NCI-H1105 treated with DMSO at 0.1 percent for 48 hours (cell line): ENCODE measurements at places on chromosomes 4 and X.

DNA sequence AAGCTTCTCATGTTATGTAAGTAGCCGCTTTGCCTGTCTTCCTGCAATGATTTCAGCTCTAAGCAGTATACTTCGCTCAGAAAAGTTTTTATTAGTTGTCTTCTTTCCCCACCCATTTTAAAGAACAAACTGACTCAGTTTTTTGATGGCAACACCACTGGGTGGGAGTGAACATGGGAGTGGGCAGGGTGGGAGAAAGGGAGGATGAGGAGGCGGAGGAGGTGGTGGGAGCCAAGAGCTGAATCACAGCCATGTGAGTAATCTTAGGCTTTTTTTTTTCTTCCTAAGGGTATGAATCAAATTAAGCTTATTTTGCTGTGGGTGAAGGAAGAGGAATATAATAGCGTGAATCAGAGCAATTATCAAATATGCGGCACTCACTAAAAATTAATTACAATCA, 574.3 kb upstream of the DIPK2B start:
- no peak for DNase-seq

DNA sequence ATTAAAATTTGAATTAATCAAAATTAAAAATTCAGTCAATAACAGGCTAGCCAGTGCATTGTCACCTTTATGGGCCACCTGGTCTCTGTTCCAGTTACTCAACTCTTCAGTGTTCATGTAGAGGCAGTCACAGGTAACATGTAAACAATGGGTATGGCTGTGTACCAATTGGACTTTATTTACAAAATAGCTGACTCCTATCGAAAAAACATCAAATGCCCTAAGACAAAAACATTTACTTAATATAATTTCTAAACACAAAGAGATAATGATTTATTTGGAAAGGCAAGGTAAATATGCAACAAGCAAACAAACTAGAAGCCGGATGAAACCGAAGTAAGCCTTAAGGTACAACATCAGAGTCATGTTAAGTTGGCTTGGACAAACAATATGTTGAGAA, 8.8 kb downstream of the TMEM150C start:
- no peak for DNase-seq

DNA sequence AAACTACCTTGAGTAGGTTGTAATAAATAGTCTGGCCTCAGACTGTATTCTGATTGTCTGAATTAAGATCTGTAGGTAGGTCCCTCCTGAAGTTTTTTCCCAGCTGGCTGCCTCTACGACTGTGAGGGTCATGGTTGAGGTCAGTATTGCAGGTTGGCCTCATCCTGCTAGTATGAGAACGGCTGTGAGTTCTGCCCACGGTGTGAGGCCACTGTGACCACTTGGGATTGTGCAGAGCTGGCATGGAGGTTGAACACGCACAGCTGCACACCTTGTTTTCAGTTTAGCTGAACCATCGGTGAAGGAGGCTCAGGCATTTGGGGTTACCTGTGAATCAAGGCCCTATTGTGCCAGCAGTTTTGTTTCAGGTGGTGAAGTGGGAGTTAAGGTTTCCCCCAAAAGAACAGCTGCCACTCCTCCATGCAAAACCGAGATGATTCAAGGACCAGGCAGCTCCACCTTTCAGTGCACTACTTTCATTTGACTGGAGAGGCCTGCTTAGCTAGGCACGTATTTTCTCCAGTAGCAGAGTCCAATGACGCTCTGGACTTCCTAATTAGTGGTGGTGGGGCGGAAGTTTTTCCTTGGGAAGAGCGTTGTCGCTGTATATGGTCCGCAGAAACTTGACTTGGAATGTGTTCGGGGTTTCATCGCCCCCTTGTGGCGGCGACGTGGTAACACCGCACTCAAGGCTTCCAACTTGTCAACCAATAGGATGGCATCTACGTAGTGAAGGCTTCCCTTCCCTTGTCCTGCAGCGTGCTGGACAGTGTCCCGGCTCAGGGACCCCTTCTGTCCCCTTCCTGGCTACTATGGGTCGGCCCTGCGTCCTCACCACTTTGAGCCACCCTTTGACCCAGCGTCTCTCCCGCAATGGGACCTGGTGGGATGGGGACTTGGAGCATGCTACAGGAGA, 13.8 kb downstream of the CMC4 start:
- peak; percentile 79 for DNase-seq

DNA sequence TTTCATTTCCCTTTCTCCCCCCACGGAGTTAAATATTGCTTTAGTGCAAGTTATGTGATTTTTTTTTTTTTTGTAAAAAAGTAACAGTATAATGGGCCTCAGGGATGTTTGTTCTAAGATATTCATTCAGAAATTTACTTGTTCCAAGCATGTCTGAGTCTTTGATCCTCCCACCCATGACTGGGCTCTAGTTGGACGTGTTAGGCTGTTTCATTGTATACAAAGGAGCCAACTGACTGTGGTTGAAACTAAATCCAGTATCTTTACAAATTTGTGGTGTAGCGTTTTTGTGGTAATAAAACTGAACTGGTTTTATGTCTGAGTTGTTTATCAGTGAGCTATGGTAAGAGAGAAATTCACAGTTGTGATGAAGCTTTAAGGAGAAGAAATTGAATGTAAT, 74.1 kb downstream of the DOCK11 start:
- no peak for DNase-seq

DNA sequence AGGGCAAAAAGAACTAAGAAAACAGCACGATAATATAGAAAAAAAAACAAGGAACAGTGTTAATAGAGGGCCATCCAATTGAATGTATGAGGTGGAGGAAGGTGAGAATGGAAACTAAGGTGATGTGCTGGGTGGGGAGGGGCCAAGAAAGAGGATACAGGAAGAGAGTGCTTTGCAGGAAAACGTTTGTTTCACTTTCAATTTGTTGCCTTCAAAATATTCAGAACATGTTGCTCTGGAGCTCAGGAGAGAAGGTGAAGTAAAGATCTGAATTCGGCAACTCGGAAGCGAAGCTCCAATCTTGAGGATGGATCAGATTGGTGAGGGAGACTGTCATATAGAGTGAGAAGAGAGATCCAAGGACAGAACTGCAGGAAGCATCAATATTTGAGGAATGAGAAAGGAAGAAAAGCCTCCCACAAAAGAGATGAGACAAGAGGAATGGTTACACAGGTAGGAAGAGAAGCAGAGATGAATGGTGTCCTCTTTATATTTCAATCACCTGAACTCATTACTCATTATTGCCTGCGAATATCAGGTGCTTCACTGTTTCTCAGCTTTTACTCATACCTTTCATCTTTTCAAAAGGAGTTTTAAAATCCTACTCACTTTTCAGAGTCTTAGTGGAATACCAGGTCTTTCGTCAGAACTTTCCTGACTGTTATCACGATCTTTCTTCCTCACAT, 14.7 kb upstream of the SEC24D start:
- DNase-seq: no peak

GRCh38 chrX:3403748-3404147, 57.3 kb upstream of the MXRA5 start:
- DNase-seq: no peak

GRCh38 chr4:165541851-165542459, 163.1 kb downstream of the CPE start:
- no peak for DNase-seq

GRCh38 chrX:14027036-14027435, 2.7 kb downstream of the GEMIN8 start:
- peak; percentile 15 for DNase-seq

DNA sequence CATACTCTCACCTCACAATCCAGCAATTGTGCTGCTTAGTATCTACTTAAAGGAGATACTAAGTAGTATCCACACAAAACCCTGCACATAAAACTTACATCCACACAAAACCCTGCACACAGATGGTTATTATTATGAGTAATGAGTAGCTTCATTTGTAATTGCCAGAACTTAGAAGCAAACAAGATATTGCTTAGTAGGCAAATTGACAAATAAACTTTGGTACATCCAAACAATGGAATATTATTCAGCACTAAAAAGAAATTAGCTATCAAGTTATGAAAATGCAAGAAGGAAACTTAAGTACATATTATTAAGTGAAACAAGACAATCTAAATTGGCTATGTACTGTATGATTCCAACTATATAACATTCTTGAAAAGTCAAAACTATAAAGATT, 80.6 kb downstream of the NPY2R start:
- DNase-seq: no peak

GRCh38 chr4:44493924-44494323, 45.3 kb upstream of the KCTD8 start:
- DNase-seq: no peak
